Stimulated activated CD4-positive, alpha-beta T cell treated with anti-CD3 and anti-CD28 coated beads, Interleukin-2, amount 100 ng/mL, for 24 hours (primary cell): ENCODE measurements at places on chromosomes 6 and 20.

DNA sequence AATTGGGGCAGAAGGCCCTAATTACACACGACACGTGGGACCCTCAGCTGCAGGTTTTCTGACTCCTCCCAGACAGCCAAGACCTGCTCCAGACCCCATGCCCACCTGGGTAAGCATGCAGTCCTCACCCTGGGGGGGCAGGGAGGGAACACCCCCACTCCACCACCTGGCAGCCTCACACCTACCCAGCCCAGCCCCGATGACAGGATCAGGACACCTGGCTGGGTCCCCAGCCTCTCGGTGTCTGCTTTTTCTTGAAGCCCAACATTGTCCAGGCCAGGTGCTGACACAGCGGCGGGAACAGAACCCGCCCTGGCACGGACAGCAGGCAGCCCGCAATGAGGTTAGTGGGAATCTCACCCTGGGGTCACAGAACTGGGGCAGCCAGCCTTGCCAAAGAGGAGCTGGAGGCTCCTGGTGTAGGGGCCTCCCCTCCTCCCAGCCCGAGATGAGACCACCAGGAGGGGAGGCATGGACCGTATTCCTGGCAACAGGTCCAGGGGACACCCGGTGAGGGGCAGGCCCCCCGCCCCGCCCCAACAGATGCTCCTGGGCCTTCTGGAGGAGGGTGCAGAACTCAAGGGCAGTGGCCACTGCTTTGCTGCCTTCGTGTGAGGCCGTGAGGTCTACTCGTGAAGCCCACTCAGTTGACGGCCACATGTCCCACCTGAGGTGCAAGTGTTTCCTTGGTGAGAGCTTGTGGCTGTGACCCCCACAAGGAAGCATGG, 103.8 kb downstream of the DLL1 start:
- DNase-seq, result no peak

- no peak for DNase-seq
Measured at GRCh38 chr20:47292581-47292980, 63.9 kb downstream of the ZMYND8 start.

DNA sequence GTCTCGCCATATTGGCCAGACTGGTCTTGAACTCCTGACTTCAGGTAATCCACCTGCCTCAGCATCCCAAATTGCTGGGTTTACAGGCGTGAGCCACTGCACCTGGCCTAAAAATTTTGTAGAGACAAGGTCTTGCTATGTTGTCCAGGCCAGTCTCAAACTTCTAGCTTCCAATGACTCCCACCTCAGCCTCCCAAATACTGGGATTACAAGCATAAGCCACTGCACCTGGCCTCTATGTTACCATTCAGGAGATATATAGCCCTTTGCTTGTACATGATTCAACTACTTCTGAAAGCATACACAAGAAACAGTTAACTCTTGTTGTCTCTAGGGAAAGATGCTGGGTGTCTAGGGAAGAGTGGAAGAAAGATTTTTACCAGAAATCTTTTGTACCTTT, 19.0 kb upstream of the NCOA3 start:
- DNase-seq, result no peak

DNA sequence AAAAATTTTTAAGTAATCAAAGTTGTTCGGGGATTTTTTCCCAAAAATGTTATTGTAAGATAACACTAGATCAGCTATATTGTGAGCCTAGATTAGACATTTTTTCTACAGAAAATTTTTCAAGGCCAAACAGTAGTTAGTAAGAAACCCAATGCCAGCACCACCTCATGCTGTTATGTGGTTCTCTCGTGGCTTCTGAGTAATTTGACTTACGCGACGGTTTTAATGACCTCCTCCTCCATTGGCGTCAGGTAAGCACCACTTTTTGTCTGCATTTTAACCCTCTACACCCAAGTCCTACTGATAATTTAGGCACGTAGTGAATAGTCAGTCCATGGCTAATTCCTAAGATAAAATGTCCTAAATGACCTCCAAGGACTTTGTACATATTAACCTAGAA, 9.7 kb downstream of the RPS6KA2 start:
- DNase-seq, result no peak

GRCh38 chr6:20238688-20239587, 26.7 kb upstream of the MBOAT1 start:
- DNase-seq, result no peak

- no peak for DNase-seq
Measured at GRCh38 chr6:53916804-53917463, 122.1 kb downstream of the LRRC1 start.

- DNase-seq, result no peak
Measured at GRCh38 chr20:41902346-41902745, 284.2 kb upstream of the CHD6 start.

GRCh38 chr6:35839019-35839418, 33.9 kb downstream of the LHFPL5 start:
- no peak for DNase-seq

DNA sequence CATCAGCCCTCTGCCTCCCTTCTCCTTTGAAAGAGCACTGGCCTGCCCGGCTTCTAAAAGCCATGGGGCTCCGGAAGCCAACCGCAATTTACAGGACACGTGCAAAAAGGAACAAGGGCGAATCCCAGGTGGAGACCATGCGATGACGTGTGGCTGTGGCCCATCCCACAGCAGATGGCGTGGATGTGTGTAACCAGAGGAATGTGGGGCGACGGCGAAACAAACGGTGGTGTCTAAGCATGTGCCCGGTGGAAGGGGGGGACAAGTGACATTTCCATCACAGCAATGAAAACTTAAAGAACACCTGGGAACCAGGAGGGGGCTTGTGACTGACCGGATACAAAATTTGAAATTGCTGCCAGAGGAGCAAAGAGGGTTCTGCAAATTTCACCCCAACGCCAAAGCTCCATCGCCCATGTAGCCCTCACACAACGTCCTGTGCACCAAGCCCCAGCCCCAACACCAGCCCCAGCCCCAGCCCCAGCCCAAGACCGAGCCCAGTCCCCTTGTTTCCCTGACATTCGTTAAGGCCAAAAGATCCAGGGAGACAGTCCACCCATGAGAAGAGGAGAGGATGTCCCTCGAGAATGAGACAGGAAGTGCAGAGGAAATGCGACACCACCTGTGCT, 159.7 kb upstream of the ZNF337 start:
- no peak for DNase-seq

- no peak for DNase-seq
Measured at GRCh38 chr6:77403424-77403823, 59.9 kb downstream of the HTR1B start.

DNA sequence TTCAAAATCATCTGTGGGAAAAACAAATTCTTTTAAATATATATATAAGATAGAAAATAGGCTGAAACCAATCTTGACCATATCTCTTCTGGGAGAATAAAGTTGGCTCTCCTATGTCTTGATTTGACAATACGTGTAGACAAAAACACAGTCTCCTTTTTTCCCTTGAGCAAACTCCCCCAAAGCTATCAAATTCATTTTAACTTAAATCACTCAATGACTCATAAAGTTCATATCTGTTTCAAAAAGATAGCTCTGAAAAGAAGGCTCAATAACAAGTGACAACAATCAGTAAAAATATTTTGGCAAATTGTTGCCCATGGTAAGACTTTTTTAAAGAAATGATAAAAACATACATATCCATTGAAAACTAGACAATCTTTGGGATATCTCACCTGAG, 236.0 kb upstream of the TENT5A start:
- no peak for DNase-seq

- no peak for DNase-seq
Measured at GRCh38 chr20:43191946-43192863, 2.5 kb upstream of the PTPRT start.

DNA sequence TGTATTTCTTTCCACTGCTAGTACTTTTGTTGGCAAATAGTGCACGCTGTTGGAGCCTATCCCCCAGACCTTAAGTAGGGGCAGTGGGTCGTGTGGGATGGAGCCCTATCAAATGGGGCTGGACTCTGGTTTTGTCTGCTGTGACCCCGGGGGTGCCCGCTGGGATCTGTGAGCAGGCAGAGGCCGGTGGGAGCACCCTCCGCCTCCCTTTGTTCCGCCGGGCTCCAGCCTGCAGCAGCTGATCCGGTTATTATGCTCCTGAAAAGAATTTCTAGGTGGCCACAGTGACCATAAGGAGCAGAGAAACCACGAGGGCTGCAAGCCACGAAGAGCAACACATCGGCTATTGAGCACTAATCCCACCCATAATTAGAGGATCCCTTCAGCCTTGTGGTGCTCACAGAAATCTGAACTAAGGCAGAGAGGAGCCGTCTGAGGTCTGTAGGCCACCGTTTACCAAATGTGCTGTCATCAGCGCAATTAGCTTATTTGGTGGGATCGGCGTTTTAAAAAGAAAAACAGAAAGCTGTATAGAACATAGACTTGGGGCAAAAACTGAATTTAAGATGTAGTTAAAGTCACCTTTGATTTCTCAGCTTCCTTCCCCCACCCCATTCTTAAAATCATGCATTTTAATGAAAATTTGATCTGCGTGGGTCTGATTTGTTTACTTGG, 598.3 kb upstream of the JAG1 start:
- no peak for DNase-seq

DNA sequence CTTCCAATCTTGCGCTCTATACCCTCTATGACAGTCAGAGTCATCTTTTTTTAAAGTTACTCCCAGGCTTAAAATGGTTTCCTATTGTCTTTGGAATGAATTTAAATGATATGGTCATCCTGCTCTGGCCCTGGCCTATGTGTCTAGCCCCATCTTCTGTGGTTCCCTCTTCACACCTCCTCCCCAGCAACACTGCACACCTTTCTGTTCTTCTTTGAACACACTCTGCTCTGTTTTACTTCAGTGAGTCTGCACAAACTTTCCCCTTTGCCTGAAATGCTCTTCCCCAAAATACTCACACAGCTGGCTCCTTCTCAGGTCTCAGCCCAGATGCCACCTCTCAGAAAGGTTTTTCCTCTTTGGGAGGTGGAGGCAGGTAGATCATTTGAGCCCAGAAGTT, 132.7 kb downstream of the FYN start:
- DNase-seq, result no peak

DNA sequence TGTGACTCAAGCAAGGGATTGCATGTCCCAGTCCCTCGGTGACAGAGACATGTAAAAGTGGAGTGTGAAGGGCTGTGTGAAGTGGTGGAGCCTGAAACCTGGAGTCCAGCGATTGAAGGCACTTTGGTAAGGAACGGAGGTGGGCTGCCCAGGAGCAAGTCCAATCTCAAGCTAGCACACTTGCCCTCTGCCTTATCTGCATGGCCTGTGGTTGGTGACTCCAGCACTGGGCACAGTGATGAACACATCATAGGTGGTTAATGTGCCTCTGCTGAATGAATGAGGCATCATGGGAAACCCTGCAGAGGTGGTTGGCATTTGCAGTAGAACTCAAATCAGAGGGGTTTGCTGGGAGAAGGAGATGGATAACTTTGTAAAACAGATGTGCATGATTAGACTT, 14.9 kb upstream of the ULBP3 start:
- no peak for DNase-seq

GRCh38 chr6:16206595-16207037, 31.8 kb upstream of the GMPR start:
- DNase-seq, result peak; percentile 45

DNA sequence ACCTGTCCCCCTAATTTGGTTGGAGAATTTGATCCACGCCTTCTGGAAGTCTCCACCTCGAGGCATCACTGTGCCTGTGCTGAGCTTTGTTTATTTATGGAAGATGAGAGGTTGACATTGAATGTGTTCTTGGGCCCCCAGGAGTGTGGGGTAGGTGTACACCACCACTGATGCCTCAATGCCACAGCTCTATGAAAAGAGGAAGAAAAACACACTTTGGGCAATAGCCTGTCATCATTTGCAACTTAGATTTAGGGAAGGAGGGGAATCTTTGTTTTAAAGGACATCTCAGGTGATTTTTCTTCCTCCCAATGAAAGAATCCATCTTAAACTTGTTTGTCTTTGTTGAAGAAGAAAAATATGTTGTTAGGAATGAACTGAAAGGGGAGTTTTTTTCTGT, 42.6 kb downstream of the TBC1D7 start:
- DNase-seq, result no peak

DNA sequence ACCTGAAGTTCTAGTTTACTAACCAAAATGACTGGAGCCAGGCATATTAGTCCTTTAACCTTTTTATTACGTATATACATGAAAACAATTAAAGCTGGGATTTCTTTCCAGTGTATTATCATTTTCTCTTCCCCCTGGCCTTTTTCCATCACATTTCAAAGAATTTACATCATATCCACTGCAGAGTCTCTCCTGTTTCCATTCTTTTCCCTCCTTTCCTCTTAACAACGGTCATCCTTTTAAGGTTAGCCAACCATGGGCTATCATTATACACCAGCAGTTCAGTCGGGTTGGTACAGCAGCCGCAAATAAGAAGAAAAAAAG, 104.6 kb downstream of the TFAP2A start:
- DNase-seq, result no peak

- no peak for DNase-seq
Measured at GRCh38 chr6:38625217-38625616, 14.5 kb downstream of the BTBD9 start.

DNA sequence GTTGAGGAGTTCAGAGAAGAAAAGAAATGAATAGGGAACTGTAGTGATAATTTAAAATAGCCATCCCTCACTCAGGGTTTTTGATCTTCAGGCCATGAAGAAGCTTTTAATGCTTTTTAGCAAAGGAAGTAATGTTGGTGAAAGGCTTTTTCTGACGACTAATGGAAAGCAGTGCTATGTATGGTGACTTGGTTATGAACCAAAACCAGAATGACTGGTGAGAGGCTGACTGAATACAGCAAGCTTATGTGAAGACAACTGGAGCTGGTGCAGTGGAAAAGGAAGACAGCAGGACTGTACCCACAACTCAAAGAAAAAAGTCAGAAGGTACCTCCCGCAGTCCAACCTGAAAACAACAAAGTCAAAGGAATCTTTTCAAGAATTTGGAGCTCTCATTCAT, 118.8 kb downstream of the PRDM1 start:
- no peak for DNase-seq

GRCh38 chr6:14505401-14505800, 387.8 kb downstream of the CD83 start:
- DNase-seq, result no peak

- DNase-seq, result no peak
Measured at GRCh38 chr6:167112421-167112820, 10.5 kb upstream of the CCR6 start.

DNA sequence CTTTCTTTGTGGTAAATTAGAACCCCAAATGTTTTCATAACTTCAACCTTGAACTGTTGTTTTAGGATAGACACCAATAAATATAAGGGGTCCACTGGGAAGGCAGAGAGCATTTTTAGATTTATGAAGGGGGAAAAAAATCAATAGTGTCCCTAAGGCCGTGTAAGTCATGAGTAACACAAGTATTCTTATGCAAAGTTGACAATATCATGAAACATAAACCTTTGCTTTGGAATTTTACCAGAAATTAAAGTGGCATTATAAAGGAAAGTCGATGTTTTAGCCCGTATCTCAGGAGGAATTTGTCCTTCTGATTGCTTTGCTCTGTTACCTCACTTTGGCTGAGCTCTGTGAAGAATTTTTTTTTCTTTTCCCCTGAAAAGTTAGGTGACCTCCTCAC, 394.9 kb upstream of the FLRT3 start:
- DNase-seq, result no peak
